ENCODE measurements at places on chromosomes 3 and 15.
A peak's percentile ranks its signal among the peaks of the same experiment; 100 is the strongest.

DNA sequence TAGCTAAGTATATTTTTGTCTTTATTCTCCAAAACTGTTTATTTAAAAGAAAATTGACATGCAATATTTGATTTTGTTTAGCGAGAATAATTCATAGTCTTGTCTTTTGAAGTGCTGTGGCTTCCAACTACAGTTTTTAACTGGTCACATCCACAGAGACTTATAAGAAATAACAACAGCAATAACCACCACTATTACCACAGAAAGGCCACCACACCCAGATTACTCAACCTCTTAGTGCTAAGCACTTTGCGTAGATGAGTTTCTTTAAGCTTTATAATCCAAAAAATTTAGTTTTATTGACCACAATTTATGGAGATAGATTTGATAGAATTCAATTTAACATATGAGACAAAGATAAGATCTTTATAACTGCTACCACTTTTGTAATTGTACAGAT, 468.4 kb upstream of the UBE2E2 start:
- DNase-seq, result no peak

GRCh38 chr3:51243924-51244323, 141.2 kb upstream of the MANF start:
- DNase-seq, result no peak

GRCh38 chr3:10223676-10224639, 24.3 kb upstream of the TATDN2 start:
- DNase-seq, result no peak

DNA sequence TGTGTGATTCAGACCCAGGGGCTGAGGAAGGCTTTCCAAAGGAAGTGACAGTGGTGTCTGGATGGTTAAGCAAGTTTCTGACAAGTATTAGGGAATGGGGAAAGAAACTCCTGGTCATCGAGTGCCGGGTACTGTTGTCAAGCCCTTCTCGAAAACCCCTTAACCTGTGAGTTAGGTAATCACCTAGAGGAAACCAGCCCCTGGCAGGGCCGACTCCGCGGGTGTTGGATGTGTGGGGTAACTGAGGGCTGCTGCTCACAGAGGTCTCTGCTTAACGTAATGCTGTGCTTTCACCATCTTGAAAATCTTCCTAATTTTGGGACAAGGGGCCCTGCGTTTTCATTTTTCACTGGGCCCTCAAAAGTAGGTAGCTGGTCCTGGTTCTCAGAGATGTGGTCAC, 67.0 kb downstream of the SMAD6 start:
- DNase-seq, result no peak

DNA sequence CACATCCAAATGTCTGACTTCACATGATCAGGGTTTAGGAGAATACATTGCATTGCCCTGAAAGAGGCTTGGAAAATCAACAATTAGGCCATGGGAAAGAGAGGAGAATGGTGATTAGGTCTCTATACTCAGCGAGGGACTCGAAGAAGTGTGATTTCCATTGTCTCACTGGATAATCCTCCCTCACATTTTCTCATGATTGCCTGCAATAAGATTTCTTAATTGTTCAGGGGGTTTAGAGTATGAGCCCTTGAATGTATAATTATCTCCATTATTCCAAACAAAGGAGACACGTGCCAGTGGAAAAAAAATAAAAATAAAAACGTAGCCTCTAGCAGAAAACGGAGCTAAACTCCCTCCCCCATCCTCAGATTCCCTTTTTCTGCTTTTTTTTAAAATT, 173.2 kb downstream of the TPRG1 start:
- DNase-seq, result no peak

- no peak for DNase-seq
These were observed 74.8 kb downstream of the DNASE1L3 start for GRCh38 chr3:58135712-58136543.

DNA sequence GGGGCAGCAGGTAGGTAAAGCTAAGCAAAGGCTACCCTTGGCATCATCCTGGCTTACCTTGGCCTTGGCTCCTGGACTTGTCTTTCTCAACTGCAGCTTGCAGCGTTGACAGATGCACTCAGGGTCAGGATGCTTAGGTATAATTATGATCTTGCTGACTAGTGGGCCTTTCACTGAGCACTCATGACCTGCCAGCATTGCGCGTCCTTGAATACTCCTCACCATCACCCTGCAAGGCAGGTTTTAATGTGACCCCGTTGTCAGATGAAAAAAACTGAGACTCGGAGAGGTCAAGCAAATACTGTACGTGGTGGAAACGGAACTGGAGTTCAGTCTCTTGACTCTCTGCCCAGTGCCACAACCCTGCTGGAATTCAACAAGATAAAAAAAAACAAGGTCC, 126.7 kb downstream of the OPA1 start:
- no peak for DNase-seq

GRCh38 chr3:129410971-129411370, 17.5 kb downstream of the EFCAB12 start:
- DNase-seq, result no peak

GRCh38 chr15:99435113-99435695, 130.6 kb upstream of the MEF2A start:
- DNase-seq, result peak; percentile 80

GRCh38 chr15:83200162-83200561, 7.5 kb downstream of the HDGFL3 start:
- no peak for DNase-seq

DNA sequence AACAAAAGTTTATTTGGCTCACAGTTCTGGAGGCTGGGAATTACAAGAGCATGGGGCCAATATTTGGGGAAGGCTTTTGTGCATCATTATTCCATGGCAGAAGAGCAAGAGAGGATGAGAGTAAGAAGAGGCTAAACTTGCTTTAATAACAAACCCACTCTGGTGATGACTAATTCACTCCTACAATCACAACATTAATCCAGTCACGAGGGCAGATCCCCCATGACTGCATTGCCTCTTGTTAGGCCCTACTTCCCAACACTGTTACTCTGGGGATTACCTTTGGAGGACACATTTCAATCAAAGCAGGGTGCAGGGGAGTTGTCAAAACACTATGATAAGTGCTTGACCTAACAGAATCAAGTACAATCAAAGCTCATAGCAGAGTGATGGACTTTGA, 181.7 kb downstream of the BBX start:
- no peak for DNase-seq

- no peak for DNase-seq
These were observed 961.1 kb downstream of the FHIT start for GRCh38 chr3:60290122-60290492.

DNA sequence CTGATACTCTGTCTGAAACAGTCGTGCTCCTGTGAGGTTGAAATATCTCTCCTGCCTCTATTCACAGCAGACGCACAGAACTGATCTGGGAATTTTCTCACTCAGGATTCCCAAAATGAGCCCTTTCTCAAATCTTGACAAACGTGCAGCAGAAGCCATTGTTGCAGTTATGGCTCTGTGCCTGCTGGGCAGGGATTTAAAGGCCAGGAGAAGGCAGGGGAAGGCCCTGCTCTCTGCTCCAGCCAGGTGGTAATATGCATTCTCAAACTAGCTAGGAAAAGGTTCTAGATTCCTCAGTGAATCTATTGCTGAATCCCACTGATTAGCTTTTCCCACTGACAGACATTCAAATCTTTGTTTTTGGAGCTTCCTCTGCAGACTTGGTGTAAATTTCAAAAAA, 2.2 kb downstream of the MINAR1 start:
- no peak for DNase-seq

- peak; percentile 65 for DNase-seq
These were observed 13.4 kb upstream of the GHSR start for GRCh38 chr3:172461530-172462138.

DNA sequence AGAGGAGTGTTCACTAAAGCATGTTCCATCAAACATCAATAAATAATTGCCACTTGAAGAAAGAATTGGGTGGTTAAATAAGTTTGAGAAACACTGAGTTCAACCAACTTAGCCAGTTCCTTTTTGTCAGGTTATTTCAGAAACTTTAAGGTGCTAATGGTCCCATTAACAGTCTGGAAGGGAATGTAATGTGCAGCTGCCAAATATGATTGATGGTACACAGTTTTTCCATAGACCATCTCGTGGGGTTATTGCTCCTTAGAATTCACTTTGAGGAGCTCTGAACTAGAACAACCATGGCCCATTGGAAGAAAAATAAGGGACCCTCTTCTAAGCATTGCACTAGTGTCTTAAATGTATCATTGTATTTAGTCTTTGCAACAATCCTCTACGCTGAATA, 185.8 kb upstream of the NR2F2 start:
- no peak for DNase-seq

- DNase-seq, result no peak
These were observed 36.9 kb downstream of the GALNT15 start for GRCh38 chr3:16211176-16211904.

GRCh38 chr3:73080216-73080966, 18.9 kb downstream of the EBLN2 start:
- no peak for DNase-seq

DNA sequence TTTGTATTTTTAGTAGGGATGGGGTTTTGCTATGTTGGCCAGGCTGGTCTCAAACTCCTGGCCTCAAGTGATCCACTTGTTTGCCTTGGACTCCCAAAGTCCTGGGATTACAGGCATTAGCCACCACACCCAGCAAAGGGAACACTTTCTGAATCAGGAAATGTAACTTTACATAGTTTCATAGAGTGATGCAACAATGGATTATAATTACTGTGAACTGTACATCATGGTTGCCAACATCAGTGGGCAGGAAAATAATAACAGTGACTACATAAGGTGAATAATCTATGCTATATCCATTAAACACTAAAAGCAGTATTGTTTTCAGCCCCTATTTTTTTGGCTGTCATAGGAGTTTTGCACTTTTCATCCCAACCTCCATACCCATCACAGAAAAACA, 5.0 kb upstream of the KPNA1 start:
- no peak for DNase-seq

- no peak for DNase-seq
These were observed 759.4 kb downstream of the ROBO2 start for GRCh38 chr3:77799278-77799677.

- no peak for DNase-seq
These were observed 53.3 kb downstream of the PIK3R4 start for GRCh38 chr3:130693314-130693713.

Data from LoVo (cell line).